ENCODE measurements at places on chromosomes 13 and 19.
A peak's percentile ranks its signal among the peaks of the same experiment; 100 is the strongest.

DNA sequence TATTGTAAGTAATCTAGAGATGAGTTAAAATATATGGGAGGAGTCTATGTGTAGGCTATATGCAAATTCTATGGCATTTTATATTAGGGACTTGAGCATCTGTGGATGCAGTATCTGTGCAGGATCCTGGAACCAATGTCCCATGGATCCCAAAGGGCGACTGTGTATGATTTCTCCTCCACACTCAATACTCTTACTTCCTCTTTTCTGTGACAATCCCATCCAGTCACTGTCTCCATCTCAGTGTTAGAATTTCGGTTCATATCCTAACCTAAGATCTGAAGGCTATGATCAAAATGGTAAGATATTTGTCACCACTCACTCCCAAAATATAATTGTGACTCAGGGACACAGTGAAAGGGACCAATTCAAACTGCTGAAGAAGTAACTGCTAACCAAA is 15.1 kb upstream of the ZNF599 start:
- no peak for DNase-seq

DNA sequence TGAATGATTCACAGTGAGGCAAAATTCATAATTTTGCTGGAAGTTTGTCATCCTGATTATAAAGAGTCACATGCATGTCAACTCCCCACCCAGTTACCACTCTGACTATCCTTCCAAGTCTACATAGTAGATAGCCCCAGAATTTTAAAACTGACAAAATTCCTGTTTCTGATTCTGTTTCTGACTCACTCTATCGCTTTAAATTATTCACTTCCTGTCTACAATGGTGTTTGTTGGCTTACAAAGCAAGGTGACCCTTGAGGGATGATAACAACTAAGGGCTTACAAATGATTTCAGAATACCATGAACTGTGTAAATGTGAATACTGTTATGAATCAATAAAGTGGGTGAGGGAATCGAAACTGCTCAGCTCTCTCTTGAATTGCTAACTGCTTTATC is 98.7 kb upstream of the KL start:
- DNase-seq: no peak

DNA sequence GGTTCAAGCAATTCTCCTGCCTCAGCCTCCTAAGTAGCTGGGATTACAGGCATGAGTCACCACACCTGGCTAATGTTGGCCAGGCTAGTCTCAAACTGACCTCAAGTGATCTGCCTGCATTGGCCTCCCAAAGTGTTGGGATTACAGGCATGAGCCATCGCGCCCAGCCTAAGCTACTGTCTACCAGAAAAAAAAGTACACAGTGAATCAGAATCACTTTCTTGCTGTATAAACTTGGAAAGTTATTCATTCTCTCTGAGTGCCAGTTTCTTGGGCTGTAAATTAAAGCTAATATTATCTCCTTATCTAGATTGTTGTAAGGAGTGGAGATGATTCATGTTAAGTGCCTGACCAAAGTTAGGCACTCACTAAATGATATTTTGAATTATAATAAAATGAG is 242.8 kb downstream of the ENOX1 start:
- DNase-seq: no peak

- DNase-seq: peak; percentile 71
These were observed 73.4 kb upstream of the UBL3 start for GRCh38 chr13:29923554-29924481.

DNA sequence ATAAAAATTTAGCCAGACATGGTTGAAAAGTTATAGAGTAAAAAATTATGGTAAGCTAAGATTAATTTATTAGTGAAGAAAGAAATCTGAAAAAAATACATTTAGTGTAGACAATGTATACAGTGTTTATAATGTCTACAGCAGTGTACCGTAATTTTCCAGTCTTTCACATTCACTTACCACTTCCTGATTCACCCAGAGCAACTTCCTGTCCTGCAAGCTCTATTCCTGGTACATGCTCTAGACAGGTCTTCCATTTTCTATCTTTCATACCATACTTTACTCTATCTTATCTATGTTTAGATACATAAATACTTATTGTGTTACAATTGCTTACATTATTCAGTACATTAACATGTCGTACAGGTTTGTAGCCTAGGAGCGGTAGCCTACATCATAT is 1387.8 kb upstream of the ATXN8OS start:
- no peak for DNase-seq

GRCh38 chr13:44770951-44771350 is 194.8 kb upstream of the TSC22D1 start:
- DNase-seq: no peak

DNA sequence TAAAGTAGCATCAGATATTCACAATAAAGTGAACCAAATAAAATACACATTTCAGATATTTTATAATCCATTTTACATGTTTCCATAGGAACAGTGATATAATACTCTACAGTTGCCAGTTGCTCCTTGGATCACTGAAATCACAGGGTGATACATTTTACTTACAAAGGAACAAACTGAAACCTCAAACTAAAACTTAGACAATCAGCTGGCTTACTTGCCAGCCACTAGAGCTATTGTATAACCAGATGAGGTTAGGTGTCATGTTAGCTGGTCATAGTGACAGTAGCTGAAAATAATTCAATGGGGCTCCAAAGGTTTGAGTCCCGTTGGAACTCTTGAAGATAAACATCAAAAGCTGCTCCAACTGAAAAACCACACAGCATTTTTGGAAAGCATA is 274.6 kb downstream of the ITGBL1 start:
- DNase-seq: no peak

- DNase-seq: no peak
These were observed 3.7 kb downstream of the PSG9 start for GRCh38 chr19:43265664-43266025.

DNA sequence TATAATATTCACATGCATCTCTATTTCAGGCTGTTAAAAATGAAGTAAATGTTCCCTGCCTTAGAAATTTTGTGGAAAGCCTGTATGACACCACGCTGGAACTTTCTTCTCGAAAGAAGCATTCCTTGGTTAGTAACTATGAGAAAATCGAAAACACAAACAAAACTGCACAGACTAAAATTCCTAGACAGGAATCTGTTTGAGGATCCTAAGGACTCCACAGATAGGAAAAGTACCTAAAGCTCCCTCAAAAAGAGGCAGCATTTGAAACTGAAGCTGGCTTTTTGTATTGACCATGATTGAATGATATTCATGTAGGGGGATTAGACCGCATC is 103.4 kb downstream of the FRY start:
- no peak for DNase-seq

DNA sequence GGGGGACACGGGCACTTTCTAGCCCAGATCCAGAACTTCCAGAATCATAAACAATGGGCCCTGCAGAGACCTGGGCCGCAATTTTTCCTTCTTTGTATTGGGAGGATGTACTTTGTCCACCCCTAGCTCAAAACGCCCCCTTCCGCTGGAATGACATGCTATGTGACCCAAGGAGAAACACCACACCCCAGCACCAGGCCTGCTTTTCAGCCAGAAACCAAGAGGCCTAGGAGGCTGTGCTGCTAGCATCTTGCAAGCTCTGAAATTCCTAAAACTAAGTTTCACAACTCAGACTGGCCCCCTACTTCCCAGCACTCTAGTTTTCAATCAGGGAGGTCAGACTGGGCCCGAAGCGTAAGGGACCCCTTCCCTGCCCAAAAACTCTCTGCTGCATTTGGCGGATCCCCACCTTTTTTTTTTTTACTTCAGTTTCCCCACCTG is 538 bp downstream of the LSM4 start:
- DNase-seq: no peak

GRCh38 chr13:110001670-110002275 is 215.4 kb upstream of the IRS2 start:
- no peak for DNase-seq

GRCh38 chr19:55693336-55693974 is 18.4 kb downstream of the EPN1 start:
- DNase-seq: no peak

- DNase-seq: no peak
These were observed 36.1 kb downstream of the HTR2A start for GRCh38 chr13:46860722-46861121.

DNA sequence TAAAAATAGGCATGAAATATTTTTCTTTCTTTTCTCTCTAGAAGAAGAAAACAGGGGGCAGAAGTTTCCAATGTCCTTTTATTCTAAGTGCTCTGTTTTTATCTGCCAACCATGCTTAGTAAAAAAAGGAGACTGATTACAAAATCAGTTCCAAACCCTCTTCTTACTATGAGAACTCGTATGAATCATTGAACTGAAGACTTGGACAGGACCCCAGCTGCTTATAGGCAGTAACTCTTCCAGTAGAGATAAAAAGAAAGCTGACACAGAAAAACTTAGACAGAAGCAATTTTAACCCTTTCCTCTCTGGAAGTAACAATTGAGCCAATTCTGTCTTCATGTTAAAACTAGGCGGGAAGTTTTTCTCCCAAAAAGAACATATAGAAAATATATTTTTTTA is 24.5 kb upstream of the FREM2 start:
- DNase-seq: no peak

- no peak for DNase-seq
These were observed 105.2 kb downstream of the TM9SF2 start for GRCh38 chr13:99606324-99607066.

DNA sequence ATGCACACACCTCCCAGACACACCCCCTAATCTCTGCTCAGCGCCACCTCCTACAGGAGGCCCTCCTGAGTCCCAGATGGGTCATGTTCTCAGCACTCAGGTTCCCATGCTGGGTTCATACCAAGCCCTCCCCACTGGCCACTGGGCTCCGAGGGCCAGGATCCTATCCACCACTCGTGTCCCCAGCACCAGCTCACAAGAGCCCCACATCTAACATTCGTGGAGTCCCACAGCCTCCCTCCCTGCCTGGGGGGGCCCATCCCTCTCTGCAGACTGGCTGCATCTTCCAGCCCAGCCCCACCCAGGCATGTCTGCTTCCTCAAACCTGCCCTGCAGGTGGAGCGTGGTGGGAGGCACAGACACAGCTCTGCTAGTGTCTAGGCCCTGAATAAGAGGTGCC is 227.4 kb downstream of the TUBA3C start:
- no peak for DNase-seq

- DNase-seq: no peak
These were observed 66.5 kb downstream of the PAN3 start for GRCh38 chr13:28204690-28205443.

DNA sequence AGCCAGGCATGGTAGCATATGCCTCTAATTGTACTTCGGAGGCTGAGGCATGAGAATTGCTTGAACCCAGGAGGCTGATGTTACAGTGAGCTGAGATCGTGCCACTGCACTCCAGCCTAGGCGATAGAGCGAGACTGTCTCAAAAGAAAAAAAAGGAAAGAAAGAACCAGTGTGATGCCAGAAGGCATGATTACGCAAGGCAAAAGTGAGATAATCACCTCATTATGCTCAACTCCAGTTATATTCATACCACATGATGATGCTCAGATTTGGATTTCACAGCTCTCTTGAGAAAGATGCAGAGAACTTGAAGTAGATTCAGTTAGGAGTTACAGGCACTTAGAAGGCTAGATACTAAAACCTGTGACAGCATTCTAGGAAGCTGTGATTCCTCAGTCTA is 21.8 kb downstream of the RCBTB1 start:
- DNase-seq: no peak

- DNase-seq: no peak
These were observed 46.6 kb upstream of the GPR183 start for GRCh38 chr13:99353836-99354235.

DNA sequence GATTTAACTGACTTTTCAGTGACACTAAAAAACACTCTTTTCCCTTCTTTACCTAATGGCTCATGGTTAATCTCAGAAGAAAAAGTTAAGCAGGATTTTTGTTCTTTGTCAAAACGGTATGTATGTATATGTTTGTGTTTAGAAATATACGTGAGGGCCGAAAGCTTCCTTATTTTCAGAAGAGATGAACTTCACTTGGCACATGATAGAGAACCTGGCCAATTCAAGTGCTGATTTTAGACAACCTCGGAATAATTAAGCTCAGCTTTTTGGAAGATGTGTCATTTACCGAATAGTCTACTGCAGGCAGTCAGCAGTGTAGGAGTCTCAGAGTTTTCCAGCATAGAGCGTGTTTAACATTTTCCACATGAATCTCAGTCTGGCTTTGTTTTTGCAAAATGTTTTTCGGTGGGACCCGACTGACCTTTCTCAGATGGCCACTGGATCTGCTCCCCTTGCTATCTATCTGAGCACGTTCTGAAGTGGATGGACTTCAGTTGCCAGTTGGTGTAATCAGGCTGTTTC is 4.6 kb downstream of the RNASEH2B start:
- no peak for DNase-seq

DNA sequence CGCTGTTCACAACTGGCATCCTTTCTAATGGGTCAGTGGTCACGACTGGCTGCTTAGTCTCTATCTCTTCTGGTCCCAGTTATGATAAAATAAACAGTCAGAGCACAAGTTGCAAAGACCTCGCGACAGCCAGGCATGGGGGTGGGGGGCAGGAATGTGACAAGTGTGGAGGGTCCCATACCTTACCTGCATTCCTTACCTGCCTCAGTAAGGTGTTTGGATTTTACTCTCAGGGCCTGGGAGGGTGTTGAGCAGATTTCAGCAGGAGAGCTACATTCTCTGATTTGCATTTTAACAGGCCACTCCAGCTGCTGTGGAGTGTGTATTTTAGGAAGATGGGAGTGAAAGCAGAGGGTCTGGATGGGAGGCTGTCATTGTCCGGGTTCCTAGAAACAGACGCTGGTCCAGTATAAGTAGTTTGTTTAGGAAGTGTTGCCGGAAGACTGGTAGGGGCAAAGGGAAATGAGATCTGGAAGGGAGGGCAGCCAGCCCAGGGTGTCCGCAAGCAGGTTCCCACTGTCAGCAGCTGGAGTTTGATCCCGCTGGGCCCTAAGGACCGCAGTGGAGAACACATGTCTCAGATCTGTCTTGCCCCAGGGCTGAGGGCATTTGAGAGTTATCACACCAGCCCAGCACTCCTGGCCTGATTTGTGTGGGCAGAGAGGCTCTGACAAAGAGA is 920.0 kb downstream of the UQCRFS1 start:
- DNase-seq: peak; percentile 95

DNA sequence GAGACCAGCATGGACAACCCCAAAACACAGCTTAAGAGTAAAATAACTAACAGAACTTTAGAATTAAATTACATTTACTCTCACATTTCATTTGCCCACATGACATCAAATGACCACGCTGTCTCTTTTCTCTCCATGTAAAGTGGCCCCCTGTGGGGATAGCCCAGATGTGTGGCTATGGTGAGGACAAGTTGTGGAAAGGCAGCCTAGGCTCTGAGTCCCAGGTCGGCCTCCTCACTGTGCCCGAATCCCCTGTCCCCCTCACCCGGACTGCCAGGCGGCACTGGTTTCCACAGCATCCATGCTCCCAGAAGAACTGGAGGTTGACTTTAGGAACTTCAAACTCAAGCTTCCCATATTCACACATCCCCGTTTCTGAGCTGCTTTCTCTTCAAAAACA is 111.8 kb upstream of the UQCRFS1 start:
- DNase-seq: no peak

DNA sequence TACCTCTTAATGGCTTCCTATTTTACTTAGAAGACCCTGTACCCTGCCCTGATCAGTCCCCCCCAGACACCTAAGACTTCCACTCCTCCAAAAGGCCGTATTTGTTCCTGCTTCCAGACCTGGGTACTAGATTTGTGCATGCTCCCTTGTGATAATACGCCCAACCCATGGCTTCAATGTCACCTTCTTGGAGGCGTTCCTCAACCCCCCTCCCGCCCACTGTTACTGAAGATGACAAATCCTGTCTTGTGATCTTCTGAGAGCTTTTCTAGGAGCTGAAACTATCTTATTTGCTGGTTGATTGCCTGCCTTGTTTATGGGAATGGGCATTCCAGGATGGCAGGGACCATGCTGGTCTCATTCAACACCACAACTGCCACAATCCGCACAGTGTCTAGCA is 9.4 kb downstream of the SLC25A23 start:
- DNase-seq: no peak

- no peak for DNase-seq
These were observed 70.6 kb downstream of the HSPH1 start for GRCh38 chr13:31090961-31091624.

Data from NCI-H2029 treated with DMSO at 0.1 percent for 48 hours (cell line).